ENCODE measurements at places on chromosomes 11 and 22.

- no peak for DNase-seq
These were observed 6.1 kb upstream of the CRYBB3 start for GRCh38 chr22:25193548-25193947.

- DNase-seq, result no peak
These were observed 499.6 kb upstream of the B3GAT1 start for GRCh38 chr11:134911514-134912180.

- DNase-seq, result peak; percentile 55
These were observed 26.1 kb upstream of the CELSR1 start for GRCh38 chr22:46563381-46564083.

DNA sequence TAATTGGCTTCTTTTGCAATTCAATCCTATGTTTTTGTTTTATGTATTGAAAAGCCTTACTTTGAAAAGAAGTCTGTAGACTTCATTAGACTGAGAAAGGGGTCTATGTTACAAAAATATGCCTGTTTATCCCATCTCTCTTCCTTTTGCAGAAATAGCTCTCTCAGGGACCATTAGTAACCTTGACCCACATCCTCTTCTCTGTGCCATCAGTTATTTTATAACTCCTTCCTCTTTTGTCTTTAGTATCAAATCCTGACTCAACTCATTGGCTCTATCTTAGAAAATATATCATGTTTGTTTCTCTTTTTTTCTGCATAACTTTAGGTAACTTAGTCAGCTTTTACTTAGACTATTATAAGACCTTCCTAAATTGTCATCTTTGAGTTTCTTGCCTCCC, 20.3 kb downstream of the ZC3H12C start:
- DNase-seq, result no peak

- peak; percentile 27 for DNase-seq
These were observed 42.5 kb downstream of the TMPRSS5 start for GRCh38 chr11:113663567-113663966.

GRCh38 chr22:27213766-27214581, 556.6 kb downstream of the MIAT start:
- no peak for DNase-seq

GRCh38 chr11:120133216-120134105, 4.5 kb downstream of the TRIM29 start:
- no peak for DNase-seq

GRCh38 chr22:17265649-17266248, 46.5 kb upstream of the ADA2 start:
- DNase-seq, result no peak

DNA sequence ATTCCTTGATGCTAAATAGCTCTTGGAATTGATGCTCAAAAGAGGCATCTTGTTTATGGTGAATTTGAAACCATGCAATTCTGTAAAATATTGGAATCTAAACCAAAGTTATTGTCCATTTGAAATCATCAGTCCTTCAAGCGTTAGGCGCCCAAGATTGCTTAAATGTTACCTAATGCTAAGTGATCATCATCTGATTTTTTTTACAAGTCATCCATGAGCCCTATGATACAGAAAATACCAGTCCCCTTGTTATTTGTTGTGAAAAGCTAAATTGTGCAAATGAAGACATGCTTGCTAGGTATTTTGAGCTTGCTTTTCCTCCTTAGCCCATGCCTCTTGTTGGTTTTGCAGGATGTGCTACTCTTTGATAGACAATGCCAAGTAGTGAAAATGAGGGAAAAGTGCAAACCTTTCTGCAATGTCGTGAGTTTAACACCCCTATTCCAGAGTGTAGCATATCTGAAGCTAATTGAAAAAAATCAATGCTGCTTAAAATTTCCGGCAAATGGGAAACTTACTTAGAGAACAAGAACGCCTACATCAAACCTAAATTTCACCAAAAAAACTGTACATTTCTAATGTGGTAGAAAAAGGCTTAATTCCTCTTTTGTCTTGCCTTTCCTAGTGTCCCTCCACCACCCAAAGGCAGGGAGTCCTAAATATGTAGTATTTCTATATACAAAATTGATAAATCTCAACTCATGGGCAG, 1.9 kb downstream of the GRK3 start:
- DNase-seq, result no peak

- DNase-seq, result peak; percentile 73
These were observed at the start of gene C11orf52 for GRCh38 chr11:111918390-111919256. C11orf52 (plus strand) TSS chr11:111918913; CDS start chr11:111918973, 60 bp downstream.

DNA sequence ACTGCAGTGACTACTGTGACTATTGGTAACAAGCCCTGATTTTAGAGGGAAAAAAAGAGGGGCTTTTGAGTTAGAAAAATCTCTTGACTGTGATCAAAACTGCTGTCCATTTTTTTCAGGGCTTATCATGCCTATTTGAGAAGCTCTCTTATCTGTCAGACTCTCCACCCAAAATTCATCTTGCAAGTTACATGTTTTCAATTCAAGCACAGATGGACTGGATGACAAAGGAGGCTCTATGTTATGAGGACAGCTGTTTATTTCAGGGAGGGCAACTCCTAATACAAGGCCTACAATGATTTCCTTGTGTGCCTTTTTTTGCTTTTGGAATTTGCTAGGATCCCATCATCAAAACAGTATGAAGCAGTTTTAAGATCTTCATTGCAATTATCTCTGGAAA, 35.2 kb upstream of the USP47 start:
- DNase-seq, result no peak

DNA sequence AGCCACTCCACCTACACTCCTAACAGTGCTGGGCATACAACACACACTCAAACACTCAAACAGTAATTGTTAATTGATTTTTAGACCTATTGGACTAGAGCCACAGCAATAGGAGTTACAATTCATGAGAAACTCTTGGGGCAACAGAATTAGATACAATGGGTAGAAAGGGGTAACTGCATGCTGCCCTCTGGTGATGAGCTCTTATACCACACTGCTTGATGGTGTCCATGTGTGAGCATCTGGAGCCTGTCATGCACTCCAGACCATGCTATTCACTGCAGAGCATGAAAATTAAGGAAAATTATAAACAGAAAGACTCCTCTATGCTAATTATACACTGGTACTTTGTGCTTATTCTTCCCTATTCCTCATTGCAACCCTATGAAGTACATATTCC, 975.5 kb upstream of the CCDC90B start:
- no peak for DNase-seq

DNA sequence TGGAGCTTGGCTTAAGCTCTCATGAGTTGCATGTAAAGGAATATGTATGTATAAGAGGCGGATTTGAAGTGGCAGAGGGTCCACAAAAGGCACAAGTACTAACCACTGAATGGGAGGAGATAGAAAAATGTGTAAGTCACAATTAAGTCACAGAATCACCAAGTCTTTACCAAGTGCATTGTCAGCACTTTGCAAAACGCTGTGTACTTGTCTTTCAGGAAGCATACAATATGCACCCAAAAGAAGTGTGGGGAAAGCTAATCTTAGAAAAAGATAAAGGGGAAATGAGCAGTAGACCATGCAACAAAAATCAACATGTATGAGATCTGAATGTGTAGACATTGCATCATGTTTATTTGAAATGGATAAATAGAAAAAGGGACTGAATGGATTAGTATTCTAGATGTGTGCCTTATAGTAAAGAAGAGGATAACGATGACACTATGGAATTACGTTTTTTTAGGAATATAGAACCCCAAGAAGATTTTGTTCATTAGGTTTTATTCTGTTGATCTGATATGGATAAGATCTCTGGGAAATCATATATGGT, 4.5 kb downstream of the CNTF start:
- DNase-seq, result no peak

DNA sequence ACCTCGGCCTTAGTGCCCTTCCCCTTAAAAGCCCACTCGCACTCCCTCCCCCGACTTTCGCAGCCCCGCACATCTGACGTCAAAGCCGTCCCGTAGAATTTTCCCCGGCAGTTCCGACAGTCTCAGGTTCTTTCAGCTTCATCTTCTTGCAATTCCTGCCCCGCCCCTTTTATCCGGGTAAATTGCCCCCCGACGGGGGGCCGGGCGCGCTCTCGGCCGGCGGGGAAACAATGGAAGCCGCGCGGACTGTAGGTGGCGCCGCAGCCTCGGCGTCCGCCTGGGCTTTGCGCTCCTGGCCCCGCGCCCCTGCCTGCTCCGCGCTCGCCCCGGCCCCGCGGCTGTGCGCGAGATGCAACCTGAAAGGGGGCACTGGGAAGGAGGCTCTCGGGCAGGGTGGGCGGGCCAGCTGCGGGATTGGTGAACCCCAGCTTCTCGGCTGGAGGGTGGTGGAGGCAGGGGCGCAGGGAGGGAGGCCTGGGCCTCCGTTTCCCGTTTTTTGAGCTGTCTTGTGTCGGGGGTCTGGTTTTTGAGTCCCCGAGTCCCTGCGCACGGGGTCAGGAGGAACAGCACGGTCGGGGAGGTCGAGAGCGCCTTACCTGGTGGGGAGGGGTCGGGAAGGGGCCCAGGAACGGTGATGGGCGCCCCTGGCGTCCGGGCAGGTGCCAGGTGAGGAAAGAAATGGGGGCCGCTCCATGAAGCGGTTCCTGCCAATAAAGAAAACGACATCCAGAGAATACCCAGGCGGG, 859 bp upstream of the FGF19 start:
- peak; percentile 11 for DNase-seq

- DNase-seq, result no peak
These were observed 161.4 kb downstream of the METTL15 start for GRCh38 chr11:28269586-28269985.

DNA sequence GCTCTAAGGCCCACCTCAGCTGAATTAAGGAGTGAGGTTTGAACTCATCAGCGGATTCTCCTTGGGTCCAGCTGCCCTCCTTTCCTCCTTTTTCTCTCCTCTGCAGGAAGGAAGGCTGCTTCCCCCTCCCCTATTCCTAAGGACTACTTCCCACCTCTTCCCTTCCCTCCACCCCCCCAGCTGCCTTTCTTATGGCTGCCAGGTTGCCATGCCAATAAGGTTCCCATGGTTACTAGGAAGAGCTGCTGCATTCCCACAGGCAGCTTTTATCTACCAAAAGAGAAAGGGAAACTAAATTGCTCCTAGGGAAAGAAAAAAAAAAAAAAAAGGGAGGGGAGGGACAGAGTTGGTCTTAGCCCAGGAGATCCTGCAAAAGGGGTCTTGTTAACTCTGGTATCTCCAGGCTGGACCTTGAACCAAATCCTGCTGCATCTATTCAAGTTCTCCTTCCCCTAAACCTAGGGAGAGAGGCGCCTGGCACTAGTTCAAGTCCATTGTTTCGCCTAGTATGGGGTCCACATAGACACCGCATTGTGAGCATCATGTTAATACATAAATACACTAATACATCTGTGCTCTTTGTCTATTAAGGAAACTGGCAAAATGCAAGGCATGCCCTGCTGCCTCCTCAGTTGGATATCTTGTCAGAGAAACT, 21.2 kb upstream of the FEZ1 start:
- DNase-seq, result peak; percentile 81

DNA sequence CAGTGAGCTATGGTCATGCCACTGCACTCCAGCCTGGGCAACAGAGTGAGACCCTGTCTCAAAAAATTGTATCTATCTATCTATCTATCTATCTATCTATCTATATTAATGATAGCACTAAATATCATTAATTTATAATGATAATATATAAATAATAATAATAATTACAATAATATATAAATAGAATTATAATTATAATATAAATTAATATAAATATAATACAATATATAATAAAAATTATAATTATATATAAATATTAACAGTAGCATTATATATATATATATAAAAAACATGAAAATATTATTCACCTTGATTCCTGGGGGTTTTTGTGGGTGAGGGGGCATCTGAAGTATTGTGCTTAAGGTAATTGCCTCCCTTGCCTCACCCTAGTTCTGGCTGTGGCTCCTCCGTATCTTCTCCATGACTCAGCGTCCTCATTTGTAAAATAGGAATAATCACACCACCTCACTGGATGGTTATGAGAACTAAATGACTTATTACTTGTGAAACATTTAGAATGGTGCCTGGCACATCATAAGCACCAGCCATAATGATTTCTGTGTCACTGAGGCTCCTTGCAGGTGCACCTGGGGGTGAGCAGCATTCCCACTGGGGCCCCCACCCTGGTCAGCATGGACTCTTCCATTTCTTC, 18.8 kb downstream of the RASD2 start:
- no peak for DNase-seq

DNA sequence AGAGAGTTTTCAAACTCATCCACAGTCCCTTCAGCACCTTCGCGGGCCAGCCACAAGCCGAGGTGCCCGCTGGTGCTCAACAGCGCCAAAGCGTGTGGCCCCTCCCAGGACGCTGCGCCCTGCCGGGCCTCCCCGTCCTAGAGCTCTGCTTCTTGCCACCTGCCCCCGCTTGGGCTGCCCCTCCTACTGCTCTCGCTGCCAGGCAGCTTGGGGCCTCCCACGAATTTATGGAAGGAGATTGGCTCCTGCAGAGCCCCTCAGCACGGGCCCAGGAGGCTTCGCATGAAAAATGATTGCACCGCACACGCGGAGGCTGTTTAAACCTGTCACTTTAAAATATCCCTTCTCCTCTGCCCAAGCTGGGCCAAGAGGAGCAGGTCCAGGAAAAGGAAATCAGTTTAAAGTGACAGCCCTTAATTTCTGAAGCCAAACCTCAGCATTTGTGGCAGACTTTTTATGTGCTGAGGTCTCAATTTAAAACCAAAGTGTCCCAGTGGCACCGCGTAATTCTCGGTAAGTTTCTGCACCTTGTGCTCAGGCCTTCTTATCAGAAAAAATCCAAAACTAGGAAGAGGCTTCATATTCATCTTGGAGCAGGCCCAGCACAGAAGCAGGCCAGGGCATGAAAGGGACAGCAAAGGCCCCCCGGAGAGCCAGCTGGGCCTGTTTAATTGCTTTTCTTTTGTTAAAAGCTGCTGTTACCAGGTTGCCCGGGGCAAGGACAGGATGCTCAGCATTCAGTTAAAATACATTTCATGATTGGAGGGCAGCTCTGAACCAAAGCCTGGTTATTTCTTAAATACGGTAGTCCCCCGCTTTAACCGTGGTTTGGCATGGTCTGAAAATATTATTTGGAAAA, 303.6 kb downstream of the OPCML start:
- DNase-seq, result no peak
